ENCODE measurements at places on chromosomes 2 and 18. TPM values are rescaled to one million over a fixed set of nuclear protein-coding genes. Genes with fewer than 3 reads are reported as not detected.

The PHOSPHO2 gene
- total RNA-seq, result 0.86 TPM

GRCh38 chr2:41912337-41912736 is 135.5 kb upstream of the PKDCC start:
- DNase-seq, result no peak

DNA sequence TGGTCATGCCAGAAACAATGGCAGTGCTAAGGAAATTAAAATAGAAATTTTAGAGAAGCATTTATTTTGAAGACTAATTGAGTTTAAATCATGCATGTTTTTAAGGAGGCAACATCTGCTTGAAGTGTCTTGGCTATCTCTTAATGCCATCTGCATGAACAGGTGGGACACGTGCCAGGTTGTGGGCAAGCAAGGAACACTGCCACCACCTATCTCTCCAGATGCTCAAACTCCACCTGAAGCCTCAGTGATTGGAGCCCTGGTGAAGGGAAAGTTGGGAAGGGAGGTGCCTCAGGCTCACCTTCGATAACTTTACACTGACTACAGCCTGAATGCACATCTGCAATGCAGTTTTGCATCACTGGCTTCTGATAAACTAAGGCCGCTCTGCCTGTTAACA is 91.5 kb downstream of the TPGS2 start:
- no peak for DNase-seq

GRCh38 chr2:101998896-101999789 is 7.4 kb downstream of the IL1R2 start:
- DNase-seq, result no peak

The BMP10 gene
- total RNA-seq, result not detected

- no peak for DNase-seq
Observed at GRCh38 chr2:85475799-85476490, 57.4 kb downstream of the SH2D6 start.

The TSHZ1 gene
- 7.8 TPM for total RNA-seq
